ENCODE measurements at places on chromosomes 2 and 18.

- DNase-seq, result no peak
Measured at GRCh38 chr2:64007924-64008323, 11.3 kb downstream of the VPS54 start.

DNA sequence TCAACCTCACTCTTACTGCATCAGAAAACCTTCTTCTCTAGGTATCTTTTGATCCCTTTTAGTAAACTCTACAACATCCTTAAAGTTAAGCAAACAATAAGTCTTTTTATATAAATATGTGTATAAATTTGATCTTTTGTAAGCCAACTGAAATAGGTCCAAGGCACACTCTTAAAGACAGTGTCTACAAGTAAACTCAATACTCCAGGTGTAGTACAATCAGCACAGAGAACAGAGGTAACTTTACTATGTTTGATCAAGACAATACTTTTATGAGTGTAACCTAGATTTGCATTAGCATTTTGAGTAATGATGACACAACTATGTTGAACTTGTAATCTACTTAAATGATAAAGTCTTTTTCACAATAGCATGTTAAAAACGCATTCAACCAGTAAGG, 593.1 kb upstream of the CHAC2 start:
- DNase-seq, result no peak

- no peak for DNase-seq
Measured at GRCh38 chr2:190318514-190318913, 1.1 kb downstream of the HIBCH start.

DNA sequence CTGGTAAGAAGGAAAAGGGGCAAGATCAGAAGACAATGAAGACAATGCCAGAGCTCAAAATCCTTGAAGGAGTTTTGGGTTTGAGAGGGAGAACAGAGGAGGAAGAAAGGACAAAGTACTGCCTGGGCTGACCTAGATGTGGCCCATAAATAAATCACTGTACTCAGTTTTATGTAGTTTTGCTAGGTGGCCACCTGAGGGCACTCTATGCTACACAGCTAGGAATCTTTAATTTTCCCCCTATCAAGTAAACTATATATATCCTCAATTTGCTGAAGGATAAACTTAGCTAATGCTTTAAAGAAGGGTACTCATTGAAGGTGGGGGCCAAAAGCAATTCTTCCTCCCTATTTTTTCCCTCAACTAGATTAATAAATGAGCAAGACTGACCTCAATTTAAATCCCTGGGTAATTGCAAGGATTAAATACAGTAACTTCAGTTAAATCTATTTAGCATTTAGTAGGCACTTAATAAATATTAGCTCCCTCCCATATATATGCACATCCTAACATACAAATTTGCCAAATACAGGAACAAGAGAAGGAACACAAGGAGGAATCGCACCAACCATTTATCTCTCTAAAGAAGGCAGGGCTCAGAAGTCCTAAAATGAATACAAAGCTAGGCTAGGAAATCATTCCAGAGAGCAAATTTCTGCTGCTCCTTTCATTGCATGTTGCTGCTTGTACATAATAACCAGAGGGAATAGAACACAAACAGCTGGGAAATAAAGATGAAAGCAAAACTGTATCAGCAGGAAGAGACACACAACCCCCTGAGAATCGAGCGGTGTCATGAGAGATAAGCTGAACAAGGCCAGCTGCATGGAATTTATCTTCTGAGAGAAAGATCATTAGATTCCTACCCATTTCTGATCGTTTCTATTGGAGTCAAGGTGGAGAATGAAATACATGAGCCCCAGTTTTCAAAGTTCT, 540.1 kb downstream of the NRXN1 start:
- no peak for DNase-seq

DNA sequence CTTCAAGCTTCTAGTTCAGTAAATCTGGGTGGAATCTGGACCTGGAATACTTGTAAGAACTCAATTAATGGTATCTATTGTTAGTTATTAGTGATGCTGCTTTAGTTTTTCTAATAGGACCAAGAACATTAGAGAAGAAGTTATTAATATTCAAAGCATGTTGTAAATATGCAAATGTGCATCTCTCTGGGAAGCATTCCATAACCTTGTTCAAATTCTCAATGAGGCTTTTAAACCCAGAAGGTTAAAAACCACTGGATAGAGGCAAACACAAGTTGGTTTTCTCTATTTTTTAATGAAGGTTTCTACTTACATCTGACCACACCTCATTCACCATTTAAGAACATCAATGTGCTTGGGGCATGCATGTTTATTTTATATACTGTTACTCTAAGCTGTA, 16.1 kb upstream of the ACVR1C start:
- DNase-seq, result no peak

GRCh38 chr2:151857650-151858049, 29.4 kb upstream of the ARL5A start:
- DNase-seq, result no peak

DNA sequence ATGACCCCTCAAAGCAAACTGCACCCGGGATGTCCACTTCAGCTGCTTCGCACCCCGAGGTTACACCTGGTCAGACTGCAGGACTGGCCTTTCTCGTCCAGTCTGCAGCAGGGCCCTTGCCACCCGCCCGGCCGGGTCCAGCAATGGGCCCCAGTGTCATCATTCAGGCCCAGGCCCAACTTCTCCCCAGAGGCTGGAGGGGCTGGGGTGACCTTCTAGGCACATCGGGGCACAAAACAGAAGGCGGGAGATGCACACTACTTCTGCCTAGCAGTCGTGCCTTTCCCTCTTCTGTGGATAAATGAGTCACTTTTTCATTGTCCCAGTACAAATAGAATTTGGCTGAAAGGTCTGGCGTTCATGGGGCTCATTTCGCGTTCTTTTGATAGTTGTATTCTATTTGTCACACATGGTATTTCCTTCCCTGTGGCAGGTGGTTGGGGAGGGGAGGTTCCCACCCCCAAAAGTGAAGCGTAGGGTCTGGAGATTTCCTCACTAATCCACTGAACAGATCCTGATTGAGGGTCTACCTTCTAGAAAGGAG, 56.9 kb upstream of the ID2 start:
- no peak for DNase-seq

- DNase-seq, result no peak
Measured at GRCh38 chr2:71684226-71685072, 231.1 kb downstream of the DYSF start.

GRCh38 chr2:189254268-189254883, 74.8 kb upstream of the COL5A2 start:
- no peak for DNase-seq

DNA sequence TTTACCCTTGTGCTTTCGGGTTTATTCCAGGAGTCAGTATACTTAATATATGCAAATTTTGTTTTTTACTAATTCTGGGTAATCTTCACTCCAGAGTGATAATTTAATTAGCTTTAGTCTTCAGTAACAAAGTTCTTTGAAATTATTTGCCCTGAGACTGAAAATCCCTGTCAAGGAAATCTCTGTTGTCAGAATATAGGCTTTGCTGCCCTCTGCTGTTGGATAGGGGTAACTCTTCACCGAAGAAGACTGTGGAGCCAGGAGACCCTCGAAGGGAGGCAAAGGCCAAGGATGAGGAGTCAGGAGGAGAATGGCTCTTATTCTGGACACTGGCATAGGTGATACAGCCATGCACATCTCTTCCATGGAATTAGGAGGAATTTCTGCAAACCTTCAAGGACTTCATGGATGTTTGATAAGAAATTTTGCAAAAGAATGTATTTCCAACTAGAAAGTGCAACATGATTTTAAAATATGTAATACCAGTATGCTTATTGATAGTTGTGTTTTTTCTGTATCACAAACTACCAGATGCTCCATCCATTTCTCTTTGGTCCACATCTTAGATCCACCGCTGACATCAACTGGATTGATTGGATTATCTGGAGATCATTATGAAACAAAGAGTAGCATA, 182.3 kb downstream of the RDH14 start:
- DNase-seq, result no peak

- no peak for DNase-seq
Measured at GRCh38 chr2:189287982-189288521, 108.5 kb upstream of the COL5A2 start.

DNA sequence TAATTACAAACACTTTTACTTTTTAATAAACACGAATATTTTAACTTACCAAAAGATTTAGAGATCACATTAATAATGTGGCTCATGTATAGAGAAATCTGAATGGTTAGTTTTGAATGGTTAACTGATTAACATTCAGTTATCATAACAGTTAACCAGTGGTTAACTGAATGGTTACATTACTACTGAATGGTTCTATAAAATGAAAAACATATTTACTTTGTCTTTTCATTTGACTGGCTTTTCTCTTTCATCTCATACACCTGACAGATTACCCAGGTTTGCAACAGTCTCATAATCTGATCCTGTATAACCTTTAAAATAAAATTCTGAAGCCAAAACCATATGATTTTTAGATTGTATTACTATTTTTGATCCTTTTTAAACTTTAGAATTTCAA, 91.9 kb downstream of the EPB41L5 start:
- no peak for DNase-seq

DNA sequence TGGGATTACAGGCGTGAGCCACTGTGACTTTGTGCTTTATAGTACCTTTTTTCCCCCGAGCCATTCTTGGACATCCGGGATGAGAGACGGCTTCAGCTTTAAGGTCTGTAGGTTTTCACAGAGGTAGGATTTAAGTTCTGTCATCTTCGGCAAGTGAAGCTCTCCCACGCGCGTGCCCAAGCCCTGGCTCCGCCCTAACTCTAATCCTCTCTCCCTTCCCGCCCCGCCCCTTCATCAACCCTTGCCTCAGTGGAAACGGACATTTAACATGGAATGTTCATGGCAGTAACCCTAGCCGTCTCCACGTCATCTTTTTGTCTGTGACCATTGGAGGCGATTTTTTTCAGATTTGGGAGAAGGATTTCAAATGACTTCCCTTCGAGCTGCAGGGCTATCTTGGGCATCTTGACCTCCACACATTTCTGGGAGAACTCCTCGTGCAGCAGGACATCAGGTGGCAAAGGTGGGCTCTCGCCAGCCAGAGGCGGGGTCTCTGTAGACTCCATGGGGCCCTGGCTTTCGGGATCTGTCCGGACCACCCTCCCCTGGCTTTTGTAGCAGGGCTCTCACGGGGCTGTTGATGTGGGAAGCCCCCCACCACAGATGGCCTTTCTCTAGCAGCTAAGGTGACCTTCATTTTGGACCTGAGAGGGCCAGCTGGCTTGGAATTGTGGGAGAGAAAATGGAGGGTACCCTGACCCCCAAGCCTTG, 6.8 kb downstream of the COLEC11 start:
- no peak for DNase-seq
